Cerebellar nuclear complex (tissue), 1 donor: ENCODE measurements at places on chromosomes 4 and X.

- DNase-seq: no peak
These were observed 93.3 kb downstream of the SYNPO2 start for GRCh38 chr4:118981839-118982381.

DNA sequence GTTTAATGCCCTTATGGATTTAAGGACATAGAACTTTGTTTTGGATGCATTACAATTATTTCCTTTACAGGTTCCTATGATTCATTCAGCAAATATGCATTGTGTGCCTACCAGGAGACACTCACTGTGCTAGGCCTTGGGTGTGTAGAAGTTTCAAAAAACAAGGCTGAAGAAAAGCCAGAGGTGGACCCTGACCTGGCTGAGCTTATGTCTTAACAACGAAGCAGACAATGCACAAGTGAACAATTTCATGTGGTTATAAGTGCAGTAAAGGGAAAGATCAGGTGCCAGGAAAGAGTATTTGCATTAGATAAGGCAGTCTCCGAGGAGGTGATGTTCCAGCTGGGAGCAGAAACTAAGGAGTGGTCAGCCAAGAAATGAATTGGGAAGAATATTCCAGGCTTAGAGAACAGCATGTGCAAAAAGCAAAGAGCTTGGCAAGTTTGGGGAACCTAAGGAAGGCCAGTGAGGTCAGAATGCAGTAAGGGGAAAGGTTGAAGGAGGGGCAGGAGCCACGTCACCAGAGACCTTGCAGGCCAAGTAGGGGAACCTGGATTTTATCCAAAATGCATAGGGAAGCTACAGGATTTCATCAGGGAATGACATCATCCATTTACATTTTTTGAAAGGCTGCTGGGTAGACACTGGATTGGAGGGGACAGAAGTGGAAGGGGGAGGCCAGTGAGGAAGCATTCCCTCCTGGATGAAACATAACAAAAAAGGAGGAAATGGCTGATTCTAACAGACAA is 193.6 kb downstream of the SOWAHB start:
- no peak for DNase-seq

GRCh38 chrX:133514486-133514885 is 99.2 kb upstream of the GPC4 start:
- no peak for DNase-seq

DNA sequence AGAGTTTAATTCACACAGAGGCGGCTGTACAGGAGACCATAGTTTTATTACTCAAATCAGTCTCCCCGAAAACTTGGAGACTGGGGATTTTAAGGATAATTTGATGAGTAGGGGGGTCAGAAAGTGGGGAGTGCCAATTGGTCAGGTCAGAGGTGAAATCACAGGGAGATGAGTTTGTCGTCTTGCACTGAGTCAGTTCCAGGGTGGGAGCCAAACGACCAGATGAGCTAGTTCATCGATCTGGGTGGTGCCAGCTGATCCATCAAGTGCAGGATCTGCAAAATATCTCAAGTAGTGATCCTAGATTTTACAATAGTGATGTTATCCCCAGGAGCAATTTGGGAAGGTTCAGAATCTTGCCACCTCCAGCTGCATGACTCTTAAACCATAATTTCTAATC is 4.0 kb downstream of the ETFDH start:
- DNase-seq: no peak

DNA sequence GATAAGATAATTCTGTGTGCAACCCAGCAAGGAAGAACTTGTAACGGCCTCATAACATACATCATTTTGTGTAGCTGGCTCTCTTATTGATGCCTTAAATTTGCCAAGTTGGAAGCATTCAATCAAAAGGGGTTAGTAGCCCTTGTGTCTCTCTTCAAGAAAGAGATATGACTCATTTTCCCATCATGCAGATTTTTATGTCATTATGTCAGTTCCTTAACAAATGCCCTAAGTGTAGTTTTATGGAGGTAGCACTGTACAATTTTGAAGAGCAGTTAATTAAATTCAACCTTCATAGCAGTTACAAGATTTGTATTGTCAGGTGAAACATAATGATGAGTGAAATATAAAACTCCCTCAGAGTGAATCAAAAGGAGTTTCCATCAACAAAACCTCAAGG is 215.6 kb downstream of the GRIA3 start:
- DNase-seq: no peak

DNA sequence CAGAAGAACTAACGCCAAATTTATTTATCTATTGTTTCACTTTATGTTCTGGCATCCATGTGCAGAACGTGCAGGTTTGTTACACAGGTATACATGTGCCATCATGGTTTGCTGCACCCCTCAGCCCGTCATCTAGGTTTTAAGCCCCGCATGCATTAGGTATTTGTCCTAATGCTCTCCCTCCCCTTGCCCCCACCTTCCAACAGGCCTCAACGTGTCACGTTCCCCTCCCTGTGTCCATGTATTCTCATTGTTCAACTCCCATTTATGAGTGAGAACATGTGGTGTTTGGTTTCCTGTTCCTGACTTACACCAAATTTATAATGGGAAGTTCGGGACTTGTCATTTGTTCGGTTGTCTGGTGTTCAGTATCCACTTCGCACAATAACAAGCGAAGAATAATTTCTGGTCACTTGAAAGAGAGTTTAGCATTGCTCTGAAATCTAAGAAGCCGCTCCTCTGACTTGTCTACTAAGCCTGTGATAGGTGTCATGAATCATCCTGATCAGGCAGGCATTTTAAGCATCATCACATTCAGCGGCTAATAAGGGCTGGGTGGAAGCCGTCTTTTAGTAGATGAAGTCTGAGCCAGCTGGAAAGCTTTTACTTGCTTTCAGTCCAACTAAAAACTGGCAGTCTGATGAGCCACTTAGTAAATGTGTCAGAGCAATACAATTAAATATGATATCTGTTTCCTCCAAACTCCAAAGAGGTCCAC is 1065.7 kb upstream of the PABPC4L start:
- no peak for DNase-seq

DNA sequence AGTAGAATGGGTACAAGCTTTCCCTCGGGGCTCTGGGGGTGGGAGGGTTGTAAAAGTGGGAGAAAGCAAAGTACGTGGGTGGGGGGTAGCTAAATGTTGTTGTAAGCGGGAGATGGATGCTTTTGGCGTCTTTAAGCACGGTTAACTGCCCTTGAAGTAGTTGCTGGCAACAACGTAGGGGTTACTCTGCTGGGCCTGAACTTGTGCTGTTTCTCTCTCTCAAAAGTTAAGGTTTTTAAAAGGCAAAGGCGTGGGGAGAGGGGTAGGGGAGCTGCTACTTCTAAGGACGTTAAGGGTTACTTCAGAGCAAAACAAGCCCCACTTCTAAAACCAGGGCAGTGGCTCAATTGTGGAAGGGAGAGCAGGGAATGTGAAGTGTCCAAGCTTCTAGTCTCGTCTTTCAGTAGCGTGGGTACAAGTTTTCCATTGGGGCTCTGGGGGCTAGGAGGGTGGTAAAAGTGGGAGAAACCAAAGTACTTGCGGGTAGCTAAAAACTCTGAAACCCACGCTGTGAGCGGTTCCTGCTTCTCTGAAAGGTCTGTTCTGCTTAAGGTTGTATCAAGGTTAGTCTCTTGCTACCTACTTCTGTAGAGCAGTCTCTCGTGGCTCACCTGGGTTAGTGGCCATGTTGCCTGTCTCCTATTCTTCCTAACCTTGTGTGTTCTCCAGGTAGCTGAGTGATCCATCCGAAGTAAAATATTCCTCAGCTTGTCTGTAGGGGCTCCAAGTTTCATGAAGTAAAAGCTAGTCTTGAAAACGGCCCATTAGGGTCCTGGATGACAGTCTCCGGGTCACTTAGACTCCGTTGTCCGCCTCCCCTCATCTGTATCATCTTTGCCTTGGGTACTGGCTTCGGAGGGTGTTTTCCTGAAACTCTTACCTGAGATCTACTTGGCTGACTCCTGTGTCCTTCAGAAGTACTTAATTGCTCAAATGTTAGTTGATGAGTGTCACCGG is 1.7 kb upstream of the WDR1 start:
- DNase-seq: no peak

DNA sequence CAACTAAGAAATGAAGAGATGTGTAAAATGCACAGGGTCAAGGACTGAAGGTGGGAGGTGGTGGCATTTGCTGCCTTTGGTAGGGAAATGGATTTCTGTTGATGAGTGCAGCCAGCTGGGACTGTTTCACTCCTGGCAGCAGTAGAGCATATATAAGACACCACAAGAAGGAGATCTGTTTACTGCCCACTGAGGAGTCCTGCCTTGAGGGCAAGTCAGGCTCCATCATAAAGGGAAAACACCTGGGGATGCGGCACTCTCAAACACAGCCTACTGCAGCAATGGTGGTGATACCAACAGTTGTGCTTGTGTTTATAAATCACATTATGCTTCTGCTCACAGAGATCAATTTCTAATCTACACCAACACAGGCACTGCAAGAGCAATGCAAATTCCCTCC is 222.1 kb downstream of the TACR3 start:
- DNase-seq: no peak

DNA sequence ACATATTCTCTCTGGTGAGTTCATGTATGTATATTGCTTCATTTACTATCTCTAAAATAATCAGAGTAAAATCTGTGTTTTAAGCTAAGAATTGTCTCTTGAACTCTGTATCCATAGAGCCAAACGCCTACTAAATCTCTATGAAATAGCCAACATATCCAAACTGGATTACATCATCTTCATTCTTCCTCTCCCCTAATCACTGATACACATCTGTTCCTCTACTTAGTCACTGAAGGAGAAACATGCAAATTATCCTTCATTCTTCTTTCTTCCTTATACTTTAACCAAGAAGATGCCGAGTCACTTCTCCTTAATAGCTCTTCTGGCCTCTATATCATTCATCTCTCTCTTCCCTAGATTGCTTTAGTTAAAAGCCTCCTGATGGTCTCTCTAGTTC is 630.4 kb upstream of the FTHL17 start:
- no peak for DNase-seq

DNA sequence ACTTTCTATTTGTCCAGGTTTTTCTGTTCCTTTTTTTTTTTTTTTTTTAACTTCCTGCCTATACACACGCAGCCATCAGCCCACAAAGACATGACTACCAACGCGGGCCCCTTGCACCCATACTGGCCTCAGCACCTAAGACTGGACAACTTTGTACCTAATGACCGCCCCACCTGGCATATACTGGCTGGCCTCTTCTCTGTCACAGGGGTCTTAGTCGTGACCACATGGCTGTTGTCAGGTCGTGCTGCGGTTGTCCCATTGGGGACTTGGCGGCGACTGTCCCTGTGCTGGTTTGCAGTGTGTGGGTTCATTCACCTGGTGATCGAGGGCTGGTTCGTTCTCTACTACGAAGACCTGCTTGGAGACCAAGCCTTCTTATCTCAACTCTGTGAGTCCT is 2.1 kb downstream of the EBP start:
- DNase-seq: no peak

DNA sequence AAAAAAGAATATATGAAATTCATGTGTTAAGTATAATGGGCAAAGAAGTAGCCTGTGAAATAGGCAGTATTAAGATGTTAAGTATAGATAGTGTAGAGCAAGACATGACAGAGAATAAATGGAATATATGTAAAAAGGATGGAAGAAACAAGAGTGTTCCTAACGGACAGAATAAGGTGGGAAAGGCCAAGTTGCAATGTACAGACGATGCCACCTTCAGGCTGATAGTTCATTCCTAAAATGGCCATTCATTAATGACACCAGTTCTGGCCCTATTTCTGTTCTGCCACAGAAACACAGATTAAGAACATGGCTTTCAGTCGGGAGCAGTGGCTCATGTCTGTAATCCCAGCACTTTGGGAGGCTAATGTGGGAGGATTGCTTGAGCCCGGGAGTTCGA is 4.4 kb upstream of the FAM184B start:
- DNase-seq: no peak

GRCh38 chr4:8700531-8700930 is 108.0 kb downstream of the CPZ start:
- no peak for DNase-seq

GRCh38 chrX:11137543-11138139 is 26.5 kb downstream of the HCCS start:
- DNase-seq: no peak

DNA sequence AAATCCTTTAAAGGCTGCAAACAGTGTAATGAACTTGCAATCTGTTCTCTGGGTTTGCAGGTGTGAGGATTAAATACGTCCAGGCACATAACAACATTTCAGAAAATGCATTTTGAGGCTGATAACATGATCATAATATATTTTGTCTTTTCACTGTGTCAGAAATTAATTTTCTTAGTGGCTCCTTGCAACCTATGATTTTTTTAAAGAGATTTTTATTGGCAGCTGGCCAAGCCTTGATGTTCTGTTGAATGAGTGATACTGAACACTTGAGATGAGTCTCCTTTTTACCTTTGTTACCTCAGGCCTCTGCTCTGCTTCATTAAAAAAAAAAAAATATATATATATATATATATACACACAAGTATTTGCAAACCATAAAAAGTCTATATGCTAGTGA is 68.2 kb upstream of the TENM3 start:
- DNase-seq: no peak

DNA sequence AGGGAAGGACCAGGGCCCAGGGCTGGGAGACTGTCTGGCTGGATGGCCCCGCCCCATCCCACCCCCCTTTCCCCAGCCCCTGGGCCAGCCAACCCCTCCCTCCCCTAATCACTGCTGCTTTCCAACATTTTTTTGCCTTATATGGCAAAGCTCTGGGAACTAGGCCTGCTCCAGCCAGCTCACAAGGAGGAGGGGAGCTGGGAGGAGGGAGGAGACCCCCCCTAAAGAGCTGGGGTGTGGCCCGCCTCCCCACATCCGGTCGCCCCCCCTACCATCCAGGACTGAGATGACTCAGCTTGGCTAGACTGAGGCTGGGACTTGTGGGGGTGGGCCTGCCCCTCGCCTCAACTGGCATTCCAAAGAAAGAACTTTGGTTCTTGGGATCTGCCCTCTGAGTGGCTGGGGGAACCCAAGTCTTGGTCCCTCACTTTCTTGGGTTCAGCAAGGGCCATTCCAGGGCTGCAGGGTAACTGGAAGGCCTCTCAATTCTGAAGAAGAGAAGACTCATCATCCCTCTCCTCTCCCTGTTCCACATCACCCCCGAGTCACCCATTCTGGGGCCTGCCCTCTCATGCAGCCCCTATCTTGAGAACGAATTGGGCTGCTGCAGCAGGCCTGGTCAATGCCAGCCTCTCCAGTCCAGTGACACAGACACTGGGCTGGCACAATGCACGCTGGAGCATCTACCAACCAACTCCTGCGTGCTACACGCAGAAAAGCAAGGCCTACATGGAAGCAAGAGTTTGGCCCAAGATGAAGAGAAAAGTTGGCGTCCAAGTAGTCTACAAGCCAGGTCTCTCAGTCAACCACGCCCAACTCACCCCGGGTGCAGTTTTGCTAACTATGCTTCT is 4.8 kb downstream of the FLNA start:
- DNase-seq: no peak

DNA sequence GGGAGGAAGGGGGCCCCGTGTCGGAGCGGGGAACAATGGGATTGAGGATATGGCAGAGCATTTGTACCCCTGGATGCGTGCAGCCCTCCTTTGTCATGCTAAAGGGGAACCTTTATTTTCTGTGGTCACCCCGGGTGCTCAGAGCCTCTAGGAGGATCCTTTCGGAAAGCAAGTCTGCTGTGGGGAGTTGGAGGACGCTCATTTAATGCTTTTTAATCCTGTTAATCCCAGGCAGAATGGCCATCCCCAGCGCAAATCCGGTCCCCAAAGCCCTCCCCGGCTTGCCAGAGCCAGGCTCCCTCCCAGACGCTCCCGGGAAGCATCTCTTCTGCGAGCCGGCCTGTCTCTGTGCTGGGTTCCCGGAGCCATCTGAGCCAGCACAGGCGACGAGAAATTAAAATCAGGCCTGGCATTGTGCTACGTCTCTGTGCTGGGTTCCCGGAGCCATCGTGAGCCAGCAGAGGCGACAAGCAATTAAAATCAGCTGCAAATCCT is 113.2 kb upstream of the PPP2R3B start:
- DNase-seq: no peak

- no peak for DNase-seq
These were observed 26.7 kb downstream of the OTC start for GRCh38 chrX:38379088-38379487.

GRCh38 chrX:85905851-85906250 is 141.5 kb downstream of the CHM start:
- DNase-seq: no peak
